ENCODE measurements at places on chromosomes 4 and X.

GRCh38 chrX:3250966-3251365, 95.5 kb downstream of the MXRA5 start:
- DNase-seq, result no peak

DNA sequence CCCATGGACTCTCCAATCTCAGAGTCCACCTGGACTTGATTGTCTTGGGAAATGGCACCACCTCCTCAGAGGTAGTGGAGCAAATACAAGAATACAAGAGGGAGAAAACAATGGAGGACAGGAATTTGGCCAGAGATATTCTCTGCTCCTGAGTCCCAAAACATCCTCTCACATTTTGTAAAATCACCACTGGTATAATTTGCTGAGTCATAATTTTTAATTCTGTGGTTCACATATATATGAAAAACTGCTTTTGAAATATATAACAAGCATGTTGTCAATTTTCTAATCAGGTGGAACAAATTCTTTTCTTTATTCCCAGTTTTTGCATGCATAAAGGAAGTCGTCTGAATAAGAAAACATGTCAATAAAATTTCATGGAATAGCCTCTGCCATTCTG, 356.1 kb downstream of the AFF2 start:
- DNase-seq, result no peak

DNA sequence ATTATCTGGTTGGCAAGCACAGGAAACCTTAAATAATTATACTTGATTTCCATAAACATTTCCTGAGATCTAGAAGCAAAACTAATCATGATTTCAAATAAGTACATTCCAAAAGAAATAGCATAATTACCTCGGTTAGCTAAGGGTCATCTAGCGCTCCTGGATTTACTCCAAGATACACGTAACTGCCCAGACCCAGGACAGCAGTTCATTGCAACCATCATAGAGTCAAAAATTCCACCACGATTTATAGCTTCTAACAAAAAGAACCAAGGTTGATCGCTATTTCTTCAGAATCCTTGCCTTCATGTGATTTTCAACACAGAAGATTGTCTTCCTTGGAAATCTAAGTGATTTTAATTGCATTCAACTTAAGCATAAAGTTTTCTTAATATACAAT, 1235.5 kb upstream of the TENM3 start:
- DNase-seq, result no peak

DNA sequence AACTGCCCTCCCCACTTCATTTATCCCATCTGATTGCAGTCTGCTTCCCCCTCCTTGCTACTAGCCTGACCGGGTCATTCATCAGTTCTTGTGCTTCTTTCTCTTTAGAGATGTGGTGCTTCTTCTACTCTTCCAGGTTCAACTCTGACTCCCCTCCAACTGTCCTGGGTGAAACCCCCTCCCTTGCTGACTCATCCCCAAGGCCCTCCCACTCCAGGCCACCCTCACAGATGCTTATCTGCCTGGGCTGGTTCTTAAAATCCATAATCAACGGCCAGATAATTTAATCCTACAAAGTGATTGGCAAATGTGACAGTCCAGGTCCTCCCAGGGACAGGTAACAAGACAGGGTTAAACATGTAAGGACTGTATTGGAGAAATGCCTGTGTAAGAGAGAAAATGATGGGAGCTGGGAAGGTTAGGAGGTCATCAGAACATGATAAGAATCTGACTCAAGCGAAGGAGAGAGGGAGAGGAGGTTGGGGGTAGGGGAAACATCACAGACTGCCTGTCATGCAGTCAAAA, 182.8 kb upstream of the C1QTNF7 start:
- no peak for DNase-seq

DNA sequence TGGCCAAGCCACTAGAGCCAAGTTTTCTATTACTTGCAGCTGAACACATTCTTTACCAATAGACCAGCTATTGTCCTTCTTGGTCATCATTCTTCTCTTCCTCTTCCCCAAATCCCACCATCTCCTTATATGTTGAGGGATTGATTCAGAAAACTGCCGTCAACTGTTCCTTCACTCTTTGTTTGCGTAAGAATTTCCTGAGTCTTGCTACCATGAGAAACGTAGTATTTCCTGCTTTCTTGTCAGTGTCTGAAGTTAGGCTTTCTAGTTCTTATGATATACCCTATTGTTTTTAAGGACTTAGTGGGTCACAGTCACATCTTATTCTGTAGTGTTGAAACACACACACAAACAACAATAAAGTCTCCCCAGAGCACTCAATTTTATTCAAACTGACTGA, 20.1 kb downstream of the IGFBP7 start:
- no peak for DNase-seq

- DNase-seq, result no peak
Observed at GRCh38 chr4:120446051-120446567, 379.5 kb upstream of the MAD2L1 start.

DNA sequence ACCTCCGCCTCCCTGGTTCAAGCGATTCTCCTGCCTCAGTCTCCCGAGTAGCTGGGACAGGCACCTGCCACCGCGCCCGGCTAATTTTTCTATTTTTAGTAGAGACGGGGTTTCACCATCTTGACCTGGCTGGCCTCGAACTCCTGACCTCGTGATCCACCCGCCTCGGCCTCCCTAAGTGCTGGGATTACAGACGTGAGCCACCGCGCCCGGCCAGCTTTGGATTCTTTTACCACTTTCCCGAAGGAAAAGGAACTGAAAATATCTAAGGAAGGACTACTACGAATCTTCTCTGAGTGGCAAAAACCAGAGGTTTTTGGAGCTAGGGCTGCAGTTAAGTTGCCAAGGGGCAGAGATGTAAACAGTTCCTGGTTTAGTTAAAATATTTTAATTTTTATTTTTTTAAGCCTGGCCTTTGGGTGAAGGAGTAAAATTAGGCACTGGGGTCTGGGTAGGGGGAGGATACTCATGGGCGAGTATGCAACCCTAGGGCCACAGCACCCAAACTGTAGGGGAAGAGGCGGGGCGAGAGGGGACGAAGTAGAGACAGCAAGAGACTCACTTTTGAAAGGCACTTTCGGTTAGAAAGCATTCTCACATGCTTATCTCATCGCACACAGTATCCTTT, 525 bp upstream of the CISD2 start:
- DNase-seq, result peak; percentile 39

All from left hindlimb (tissue), 1 donor.